Urinary bladder (tissue), 4 donors: ENCODE measurements at places on chromosomes 16 and 17. TPM values are rescaled to one million over a fixed set of nuclear protein-coding genes. Genes with fewer than 3 reads are reported as not detected.

Gene MT4
- not detected for polyA plus RNA-seq

Gene LGALS9
- 50.1 TPM for polyA plus RNA-seq

Gene C1QL1
- 15.1 TPM for polyA plus RNA-seq

Gene KRTAP2-1
- not detected for polyA plus RNA-seq

Gene GOSR2
- polyA plus RNA-seq: 34.4 TPM

Gene TBC1D3B
- 2.1 TPM for polyA plus RNA-seq

Gene NOD2
- polyA plus RNA-seq: 0.90 TPM

Gene ACSM2A
- 0.33 TPM for polyA plus RNA-seq

Gene TEX2
- 20.3 TPM for polyA plus RNA-seq

Gene FBXL16
- polyA plus RNA-seq: 0.68 TPM
